ENCODE measurements at places on chromosomes 11 and 22. TPM values are rescaled to one million over a fixed set of nuclear protein-coding genes. Genes with fewer than 3 reads are reported as not detected.

Gene IFITM2
- 250 TPM for total RNA-seq

Gene CSF2RB
- total RNA-seq = 0.53 TPM

Gene KRTAP5-10
- total RNA-seq = not detected

Gene PLA2G3
- total RNA-seq = 0.13 TPM

Gene SAMM50
- 38.0 TPM for total RNA-seq

Gene PAAF1
- 18.3 TPM for total RNA-seq

Gene KCNA4
- not detected for total RNA-seq

Gene PLAAT4
- total RNA-seq = 56.4 TPM

- no peak overlapping the region for H3K4me3 ChIP-seq
- no peaks in the 10 kb centered on the region for H3K36me3 ChIP-seq
- no peak overlapping the region for H3K27ac ChIP-seq
- no peaks in the 10 kb centered on the region for H3K4me1 ChIP-seq
These were observed 3.4 kb upstream of the NXPE1 start for GRCh38 chr11:114563077-114563476.

DNA sequence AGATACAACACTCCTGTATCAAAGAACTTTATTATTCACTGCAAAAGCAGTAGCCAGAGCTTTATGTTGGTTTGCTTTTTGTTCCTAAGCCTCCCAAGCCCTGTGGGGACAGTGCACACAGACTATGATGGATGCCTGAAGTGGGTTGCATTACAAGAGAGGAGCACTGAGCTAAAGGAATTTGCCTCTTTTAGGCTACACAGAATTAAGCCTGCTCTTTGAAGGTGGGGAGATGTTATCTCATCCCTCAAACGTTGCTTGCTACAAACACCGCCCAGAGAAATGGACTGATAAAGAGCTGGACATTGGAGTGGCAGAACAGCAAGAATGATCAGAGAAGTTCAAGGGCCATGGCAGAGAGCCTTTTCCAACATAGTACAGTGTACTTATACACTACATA, 2.5 kb upstream of the POGLUT3 start:
- H3K27me3 ChIP-seq = no peaks in the 10 kb centered on the region
- H3K4me3 ChIP-seq = no peak overlapping the region
- no peaks in the 10 kb centered on the region for H3K4me1 ChIP-seq
- H3K36me3 ChIP-seq = no peaks in the 10 kb centered on the region
- DNase-seq = no peak
- no peak overlapping the region for H3K27ac ChIP-seq

GRCh38 chr11:60710482-60710881, 11.1 kb downstream of the MS4A8 start:
- no peaks in the 10 kb centered on the region for H3K4me1 ChIP-seq
- no peak for DNase-seq
- H3K36me3 ChIP-seq = no peaks in the 10 kb centered on the region

DNA sequence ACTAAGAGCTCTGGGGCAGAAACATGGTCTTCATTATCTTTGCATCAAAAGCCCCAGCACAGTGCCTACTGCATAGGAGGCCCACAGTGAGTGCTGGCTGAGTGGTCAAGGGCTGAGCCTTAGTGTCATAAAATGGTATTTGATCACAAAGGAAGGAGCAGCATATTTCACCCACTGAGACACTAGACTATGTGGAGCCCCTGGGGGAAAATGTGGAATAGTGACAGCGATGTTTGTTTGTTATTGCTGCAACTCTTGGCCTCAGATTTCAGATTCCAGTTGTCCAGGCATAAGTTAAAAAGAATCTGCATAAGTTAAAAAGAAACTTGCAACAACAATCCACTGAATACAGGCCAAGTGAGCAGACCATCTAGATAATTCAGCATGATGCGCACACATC, 7.0 kb downstream of the KIRREL3 start:
- no peaks in the 10 kb centered on the region for H3K4me1 ChIP-seq
- no peak overlapping the region for H3K4me3 ChIP-seq
- no peak for DNase-seq
- H3K36me3 ChIP-seq = no peaks in the 10 kb centered on the region
- no peak overlapping the region for H3K27ac ChIP-seq

DNA sequence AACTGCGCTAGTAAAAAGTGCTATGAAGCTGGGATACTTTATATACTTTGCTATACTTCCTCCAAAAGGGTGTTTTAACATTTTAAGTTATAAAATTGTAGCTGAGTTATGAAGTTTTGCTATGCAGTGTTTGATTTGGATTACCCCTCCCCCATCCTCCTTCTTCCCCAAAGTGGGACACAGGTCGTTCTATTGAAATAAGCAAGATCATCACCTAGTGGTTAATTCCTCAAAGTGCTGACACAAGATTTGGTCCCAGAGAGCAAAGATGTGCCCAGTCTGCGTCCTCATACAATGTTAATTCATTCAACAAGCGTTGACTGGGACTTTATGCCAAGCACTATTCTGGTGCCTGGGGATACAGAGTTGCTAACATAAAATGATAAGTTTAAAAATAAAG, 78.5 kb downstream of the SPON1 start:
- no peaks in the 10 kb centered on the region for H3K36me3 ChIP-seq
- DNase-seq = no peak
- no peak overlapping the region for H3K27ac ChIP-seq
- H3K4me3 ChIP-seq = no peak overlapping the region
- no peaks in the 10 kb centered on the region for H3K27me3 ChIP-seq

DNA sequence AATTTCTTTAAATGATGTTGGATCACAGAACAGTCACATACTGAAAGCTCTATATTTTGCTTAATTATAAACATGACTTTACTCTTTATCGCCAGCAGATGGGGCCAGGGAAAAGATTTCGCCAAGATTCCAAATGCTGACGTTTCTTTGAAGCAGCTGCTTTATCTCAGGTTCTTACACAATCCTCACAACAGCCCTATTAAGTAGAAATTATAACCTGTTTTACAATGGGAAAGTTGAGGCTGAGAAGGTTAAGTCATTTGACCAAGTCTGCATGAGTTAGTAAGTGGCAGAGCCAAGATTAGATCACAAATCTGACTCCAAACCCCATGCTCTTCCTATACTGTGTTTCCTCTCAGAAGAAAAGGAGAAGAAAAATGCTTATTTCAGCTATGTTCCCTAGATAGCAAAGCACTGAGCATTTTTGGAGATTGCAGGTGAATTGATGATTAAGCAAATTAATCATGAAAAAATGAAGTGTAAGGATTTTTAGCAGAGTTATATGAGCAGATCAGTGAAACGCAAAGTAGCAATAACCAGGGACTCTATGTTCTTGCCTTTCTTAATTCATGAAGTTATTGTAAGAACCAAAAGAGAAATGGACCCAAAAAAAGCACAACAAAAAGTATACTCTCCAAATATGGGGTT, 79.0 kb downstream of the AASDHPPT start:
- no peaks in the 10 kb centered on the region for H3K27me3 ChIP-seq
- H3K27ac ChIP-seq = no peak overlapping the region
- no peak overlapping the region for H3K4me3 ChIP-seq

DNA sequence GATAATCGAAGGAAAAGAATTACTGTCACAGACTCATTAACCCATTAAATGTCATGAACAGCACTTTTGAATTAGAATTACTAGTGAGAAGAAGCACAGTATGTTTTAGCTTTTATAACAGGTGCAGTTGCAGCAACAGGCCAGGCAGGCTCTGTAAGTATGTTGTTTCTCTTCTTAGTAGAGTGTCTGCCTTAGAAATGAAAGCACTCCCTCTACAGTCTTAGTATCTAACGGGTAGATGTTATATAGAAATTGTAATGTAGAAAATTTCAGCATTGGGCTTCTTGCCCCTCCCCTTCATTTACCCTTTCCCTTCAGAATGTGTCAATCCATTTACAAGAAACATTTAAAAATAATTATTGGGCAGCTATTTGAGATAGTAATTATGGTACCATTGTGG, 87.4 kb downstream of the HIPK3 start:
- no peaks in the 10 kb centered on the region for H3K4me1 ChIP-seq
- no peak overlapping the region for H3K4me3 ChIP-seq
- DNase-seq = no peak

DNA sequence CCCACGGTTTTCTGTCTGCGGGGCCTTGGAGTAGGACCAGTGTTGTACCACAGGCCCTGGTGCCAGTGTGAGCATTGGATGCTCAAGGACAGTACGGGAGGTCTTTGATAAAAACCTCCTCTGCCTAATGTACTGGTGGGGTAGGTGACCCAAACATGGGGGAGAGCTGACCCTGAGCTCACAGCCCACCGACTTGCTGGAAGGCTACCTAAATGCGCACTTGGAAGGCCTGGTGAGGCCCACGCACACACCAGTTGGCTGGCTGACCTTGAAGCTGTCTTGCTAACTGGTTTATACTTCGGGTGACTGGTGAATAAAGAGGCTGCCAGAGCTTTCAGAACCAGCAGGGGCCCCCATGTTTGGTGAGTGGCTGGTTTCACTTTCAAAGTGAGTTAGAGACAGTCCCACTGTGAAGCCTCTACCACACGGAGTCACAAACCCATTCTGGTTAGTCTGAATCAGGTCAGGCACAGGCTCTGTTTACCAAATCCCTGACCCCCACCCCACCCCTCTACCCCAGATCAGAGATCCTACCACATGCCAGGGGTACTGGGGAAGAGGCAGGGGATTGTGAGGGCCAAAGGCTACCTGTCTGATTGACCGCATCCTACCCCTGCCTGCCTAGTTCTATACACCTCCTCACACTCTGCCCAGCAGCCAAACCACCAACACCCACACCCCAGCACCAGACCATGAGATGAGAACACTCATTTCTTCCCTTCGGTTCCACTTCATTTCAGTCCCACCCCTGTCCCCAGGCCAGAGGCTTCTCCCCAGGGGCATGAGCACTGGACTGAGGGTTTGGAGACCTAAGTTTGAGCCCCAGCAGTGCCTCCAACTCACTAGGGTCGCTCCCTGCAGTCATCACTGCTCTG, 12.7 kb upstream of the IL2RB start:
- no peaks in the 10 kb centered on the region for H3K27me3 ChIP-seq
- H3K4me1 ChIP-seq = no peaks in the 10 kb centered on the region
- no peaks in the 10 kb centered on the region for H3K36me3 ChIP-seq
- H3K27ac ChIP-seq = no peak overlapping the region

DNA sequence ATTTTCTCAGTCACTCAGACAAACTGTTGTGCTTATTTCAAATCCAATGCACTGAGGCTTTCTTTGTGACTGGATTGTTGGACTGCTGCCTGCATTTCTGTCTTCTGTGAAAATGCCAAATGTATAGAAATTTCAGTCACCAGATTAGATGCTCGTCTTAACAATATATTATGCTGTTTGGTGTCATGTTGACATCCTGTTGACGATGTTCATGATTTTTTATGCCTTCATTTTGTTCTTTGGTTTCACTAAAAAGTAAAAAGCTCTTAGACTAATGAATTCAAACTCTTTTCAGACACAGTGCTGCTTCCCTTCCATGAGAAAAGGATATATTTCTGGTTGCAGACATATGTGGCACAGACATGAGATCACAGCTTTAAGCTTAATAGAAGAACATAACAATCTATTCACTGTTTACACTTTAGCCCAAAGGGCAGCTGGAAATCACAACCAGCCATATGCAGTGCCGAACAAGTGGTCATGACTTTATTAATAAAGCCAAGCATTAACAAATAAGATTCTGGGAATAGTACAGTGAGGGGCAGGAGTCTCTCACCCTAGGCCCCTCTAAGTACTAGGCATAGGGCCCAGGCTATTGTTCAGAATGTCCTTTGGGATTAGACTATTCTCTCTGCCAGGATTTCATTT, 9.4 kb upstream of the SOX6 start:
- no peaks in the 10 kb centered on the region for H3K27me3 ChIP-seq
- no peak overlapping the region for H3K27ac ChIP-seq
- H3K4me3 ChIP-seq = no peak overlapping the region
- H3K4me1 ChIP-seq = no peaks in the 10 kb centered on the region

DNA sequence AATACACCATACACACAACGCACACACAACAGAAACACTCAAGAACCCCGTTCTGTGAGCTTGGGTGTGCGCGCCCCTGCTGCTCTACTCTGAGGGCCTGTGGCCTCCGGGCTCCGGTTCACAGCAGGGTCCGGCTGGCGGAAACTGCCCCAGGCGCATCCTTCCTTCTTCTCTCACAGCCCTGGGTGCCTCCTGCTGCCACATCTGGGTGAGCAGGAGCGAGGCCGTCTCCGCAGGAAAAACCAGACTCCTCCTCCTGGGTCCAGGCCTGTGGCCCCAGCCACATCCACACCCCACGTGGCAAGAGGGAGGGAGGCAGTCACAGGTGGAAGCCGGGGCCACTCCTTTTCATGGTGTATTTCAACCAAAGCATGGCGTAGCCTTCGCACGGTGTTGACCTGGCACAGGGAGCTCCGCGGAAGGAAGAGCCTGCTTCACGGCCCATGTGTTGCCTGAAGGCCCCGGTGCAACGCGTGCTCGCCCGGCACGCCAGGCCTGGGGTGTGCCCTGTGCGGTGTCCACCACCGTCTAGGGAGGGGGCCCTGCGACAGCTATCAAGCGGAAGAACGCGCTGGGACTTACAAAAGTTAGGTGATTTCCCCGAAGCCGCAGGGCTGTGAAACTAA, 1502.7 kb downstream of the TBC1D22A start:
- no peaks in the 10 kb centered on the region for H3K27me3 ChIP-seq
- H3K4me1 ChIP-seq = no peaks in the 10 kb centered on the region
- H3K4me3 ChIP-seq = no peak overlapping the region
- H3K27ac ChIP-seq = no peak overlapping the region

GRCh38 chr11:107819361-107820014, 39.1 kb downstream of the SLC35F2 start:
- H3K36me3 ChIP-seq = no peaks in the 10 kb centered on the region
- DNase-seq = no peak
- no peak overlapping the region for H3K27ac ChIP-seq
- H3K27me3 ChIP-seq = no peaks in the 10 kb centered on the region

DNA sequence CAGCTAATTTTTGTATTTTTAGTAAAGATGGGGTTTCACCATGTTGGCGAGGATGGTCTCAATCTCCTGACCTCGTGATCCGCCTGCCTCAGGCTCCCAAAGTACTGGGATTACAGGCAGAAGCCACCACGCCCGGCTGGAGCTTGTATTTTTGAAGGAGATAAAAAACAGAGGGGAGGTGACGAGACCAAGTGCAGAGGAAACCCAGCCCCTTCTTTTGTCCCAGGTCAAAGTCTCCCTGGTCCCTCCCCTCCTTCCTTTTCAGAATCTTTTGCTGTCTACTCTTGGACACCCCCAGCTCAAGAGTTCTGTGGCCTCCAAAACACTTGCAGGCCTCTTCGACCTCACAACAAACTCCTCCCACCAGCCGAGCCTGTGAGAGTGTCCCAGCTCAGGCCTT, 12.2 kb upstream of the TMEM184B start:
- H3K36me3 ChIP-seq = no peaks in the 10 kb centered on the region
- no peaks in the 10 kb centered on the region for H3K4me1 ChIP-seq
- no peaks in the 10 kb centered on the region for H3K27me3 ChIP-seq
- no peak overlapping the region for H3K27ac ChIP-seq
- H3K4me3 ChIP-seq = no peak overlapping the region

Data from ovary (tissue), 10 donors.